ENCODE measurements at places on chromosomes 12 and 14. TPM values are rescaled to one million over a fixed set of nuclear protein-coding genes. Genes with fewer than 3 reads are reported as not detected.
A peak's percentile ranks its signal among the peaks of the same experiment; 100 is the strongest.

Gene PARP2
- 17.5 TPM for total RNA-seq

Gene CACNA1C
- total RNA-seq, result 0.22 TPM

Gene MANSC4
- total RNA-seq, result not detected

Gene CD163L1
- total RNA-seq, result 8.8 TPM

Gene PRPF40B
- total RNA-seq, result 13.9 TPM

DNA sequence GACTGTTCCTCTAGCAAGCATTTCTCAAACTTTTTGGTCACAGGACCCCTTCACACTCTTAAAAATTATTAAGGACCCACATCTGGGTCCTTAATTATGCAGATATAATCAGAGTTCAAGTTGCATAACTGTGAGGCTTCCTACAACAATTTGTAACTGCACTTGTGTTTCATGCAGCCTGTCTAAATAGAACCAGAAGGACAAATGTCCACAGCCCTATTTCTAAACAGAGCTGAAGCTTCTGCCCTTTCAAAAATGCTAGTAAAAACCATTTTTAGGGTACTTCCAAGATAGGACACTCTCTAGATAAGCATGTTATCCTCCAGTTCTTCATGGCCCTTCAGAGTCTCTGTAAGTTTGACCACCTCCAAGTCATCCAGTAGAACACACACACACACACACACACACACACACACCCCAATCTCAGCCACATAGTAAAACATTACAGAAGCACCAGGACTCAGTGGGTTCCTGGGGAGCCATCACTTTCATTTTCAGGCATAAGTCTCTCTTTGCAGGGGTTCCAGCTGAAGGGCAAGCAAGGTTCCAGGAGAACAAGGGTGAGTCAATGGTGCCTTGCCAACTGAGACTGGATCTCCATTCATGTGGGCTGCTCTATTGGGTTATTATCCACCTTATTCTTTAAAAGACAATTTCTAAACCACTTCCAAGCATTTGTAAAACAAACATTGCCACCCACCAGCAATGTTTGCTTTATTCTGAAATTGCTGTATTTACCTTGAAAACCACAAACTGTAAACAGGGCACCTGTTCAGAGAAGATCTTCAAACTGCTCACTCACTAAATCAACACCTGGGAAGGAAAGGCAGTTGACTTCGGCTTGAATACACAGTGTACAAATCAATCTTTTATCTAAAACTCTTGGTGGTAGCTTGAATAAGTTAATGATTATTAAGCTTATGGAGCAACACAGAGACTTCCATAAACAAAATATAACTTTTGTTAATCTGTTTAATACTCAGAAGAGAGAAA lies 64.1 kb downstream of the ITPR2 start:
- DNase-seq, result no peak

GRCh38 chr12:8590842-8591545 lies 21.7 kb downstream of the AICDA start:
- no peak for DNase-seq

- DNase-seq, result peak; percentile 14
Observed at GRCh38 chr12:120496413-120497340, 764 bp downstream of the DYNLL1 start.

GRCh38 chr12:97313471-97314190 lies 149.0 kb upstream of the RMST start:
- no peak for DNase-seq

- DNase-seq, result no peak
Observed at GRCh38 chr12:117805865-117806264, 162.9 kb downstream of the KSR2 start.

DNA sequence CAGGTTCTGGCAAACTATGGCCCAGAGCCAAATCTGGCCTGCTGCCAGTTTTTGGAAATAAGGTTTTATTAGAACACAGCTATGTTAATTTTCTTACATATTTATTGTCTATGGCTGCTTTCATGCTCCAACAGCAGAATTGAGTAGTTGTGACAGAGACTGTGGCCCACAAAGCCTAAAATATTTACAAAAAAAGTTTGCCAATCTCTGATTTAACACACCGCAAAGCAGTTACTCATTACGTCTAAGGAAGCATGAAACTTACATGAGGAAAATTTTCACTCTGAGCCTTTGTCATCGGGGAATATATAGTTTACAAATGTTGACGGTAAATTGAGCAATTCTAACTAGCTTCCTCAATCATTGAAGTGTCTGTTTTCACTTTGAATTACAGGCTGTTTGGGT lies 96.5 kb downstream of the UNC79 start:
- no peak for DNase-seq

GRCh38 chr14:105486974-105487448 lies 325 bp downstream of the CRIP1 start:
- DNase-seq, result no peak

GRCh38 chr12:93102744-93103143 lies 173.6 kb upstream of the EEA1 start:
- no peak for DNase-seq

DNA sequence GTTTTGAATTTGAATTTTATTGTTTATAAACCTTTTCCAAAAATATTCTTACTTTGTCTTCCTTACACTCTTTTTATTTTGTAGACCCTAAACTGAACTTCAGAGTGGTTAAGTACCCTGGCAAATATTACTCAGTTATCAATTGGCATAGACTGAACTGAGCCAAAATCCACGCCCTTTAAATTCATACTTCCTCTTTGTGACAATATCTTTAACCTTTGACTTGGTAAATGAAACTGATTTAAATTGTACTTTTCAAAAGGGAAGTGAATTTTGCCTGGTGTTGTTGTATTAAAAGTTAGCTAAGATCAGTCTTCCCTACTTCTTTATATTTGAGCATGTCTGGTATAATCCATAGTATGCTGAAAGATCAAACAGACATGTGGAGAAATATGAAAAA lies 184.3 kb upstream of the USP15 start:
- DNase-seq, result no peak

- no peak for DNase-seq
Observed at GRCh38 chr14:86539361-86540070, 1009.6 kb downstream of the FLRT2 start.

DNA sequence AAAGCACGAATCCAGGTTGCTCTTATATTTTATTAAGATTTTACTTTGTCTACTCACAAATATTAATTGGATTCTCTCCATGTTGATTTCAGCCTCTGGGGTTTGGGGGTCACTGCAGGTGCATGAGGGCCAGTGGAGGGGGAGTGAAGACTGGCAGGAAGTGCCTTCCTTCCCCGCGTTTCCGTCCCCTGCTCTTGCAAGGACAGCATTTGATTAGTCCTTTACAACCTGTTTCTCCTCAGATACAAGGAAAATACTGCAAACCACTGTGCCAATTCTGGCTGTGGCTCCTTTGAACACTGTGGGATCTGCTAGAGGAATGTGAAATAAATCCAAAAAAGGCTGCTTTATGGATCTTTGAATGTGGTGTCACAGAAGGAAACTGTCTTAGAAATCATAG lies 291.8 kb downstream of the ETNK1 start:
- no peak for DNase-seq
